ENCODE measurements at places on chromosomes 3 and 15. TPM values are rescaled to one million over a fixed set of nuclear protein-coding genes. Genes with fewer than 3 reads are reported as not detected.

NEO1 gene
- 5.4 TPM for total RNA-seq

TEX264 gene
- total RNA-seq = 46.4 TPM

MGA gene
- total RNA-seq = 37.9 TPM

SPINT1 gene
- 10.1 TPM for total RNA-seq

KBTBD13 gene
- not detected for total RNA-seq

FBXW12 gene
- not detected for total RNA-seq

PARP15 gene
- total RNA-seq = 10.3 TPM
